ENCODE measurements at places on chromosomes 7 and 10.

DNA sequence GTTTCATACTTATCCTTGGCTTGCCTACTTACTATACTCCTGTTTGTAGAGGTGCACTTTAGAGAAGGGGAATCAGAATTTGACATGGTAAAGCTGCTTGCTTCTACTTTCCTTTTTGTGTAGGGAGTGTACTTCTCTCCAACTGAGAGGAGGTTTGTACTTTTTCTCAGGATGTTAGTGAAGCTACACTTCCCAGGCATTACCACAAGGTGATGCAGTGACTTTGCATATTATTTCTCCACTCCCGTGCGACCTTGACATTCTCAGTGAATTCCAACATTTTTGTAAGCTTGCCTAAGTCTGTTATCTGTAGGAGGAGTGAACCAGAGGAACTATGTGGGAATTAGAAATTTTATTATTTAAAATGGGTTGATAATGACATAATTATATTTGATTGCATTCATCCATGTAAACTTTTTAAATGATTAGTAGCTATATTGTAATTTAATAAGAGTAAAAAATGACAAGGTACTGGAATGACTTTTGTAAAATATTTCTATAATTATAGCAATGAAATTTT, 5.2 kb downstream of the TAX1BP1 start:
- DNase-seq, result peak; percentile 48

DNA sequence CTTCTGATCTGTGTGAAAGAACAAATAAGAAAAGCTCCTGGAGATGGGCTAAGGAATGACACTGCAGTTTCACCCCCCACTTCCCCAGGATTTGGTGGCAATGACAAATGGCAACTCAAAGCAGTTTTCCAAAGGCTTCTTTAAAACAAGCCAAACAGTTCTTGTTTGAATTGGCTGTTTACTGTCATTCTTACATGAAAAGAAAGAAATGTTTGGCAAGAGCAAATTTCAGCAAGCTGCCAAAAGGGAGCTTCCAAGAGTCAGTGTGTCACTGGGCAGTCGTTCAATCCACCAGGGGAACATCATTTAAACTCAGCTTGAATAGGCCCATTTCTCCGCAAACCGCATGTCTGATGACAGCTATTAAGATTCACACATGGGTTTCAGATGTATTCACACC, 119.0 kb upstream of the RHOBTB1 start:
- DNase-seq, result no peak

DNA sequence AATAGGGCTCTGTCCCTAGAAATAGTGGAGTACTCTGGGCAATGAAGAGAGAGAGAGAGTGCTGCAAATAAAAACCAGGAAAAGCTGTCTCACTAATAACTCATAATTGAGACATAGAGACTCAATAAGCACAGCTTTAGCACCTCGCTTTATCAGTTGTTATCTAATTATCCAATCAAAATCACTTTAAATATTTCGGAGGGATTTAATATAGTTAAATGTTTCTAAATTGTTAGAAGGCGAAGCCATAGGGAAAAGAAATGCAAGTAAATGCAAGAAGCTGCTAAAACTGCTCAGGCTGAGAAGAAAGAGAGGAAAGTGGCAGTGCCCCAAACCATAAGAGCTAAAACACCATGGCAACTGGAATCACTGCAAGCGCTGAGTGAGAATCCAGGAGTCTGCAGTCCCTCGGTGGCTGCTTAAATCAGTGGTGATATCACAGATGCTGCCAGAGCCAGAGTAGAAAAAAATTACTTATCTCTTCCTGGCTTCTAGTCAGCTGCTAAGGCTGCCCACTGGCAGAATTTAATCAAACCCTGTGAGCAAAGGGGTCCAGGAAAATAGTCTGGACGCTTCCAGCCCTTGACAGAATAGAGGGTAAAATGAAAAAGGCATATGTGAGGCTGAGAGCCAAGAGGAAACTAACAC, 150.4 kb upstream of the CHRM2 start:
- DNase-seq, result no peak

DNA sequence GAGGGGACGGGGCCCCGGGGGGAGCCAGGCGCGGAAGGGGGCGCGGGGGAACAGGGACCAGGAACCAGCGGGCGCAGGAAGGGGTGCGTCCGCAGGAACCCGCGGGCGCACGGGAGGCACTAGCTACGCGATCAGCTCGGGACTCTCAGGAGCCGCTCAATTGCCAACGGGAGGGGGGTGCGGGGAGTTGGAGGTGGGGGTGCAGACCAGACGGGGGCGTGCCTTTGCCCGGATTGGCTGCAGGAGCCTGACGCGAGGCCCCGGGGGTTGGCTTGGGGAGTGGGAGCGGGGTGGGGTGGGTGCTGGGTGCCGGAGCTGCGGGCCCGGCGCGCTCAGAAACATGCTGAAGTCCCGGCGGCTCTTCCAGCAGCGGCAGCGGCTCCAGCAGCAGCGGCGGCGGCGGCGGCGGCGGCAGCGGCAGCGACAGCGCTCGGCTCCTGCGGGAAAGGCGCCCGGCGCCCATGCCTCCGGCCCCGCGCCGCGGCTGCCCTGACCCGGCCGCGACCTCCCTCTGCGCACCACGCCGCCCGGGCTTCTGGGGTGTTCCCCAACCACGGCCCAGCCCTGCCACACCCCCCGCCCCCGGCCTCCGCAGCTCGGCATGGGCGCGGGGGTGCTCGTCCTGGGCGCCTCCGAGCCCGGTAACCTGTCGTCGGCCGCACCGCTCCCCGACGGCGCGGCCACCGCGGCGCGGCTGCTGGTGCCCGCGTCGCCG, at the start of gene ADRB1:
ADRB1 (plus strand) TSS at position 335 of the 715 bp plus-strand sequence; CDS start at position 602, 267 bp downstream.
- DNase-seq, result peak; percentile 53

DNA sequence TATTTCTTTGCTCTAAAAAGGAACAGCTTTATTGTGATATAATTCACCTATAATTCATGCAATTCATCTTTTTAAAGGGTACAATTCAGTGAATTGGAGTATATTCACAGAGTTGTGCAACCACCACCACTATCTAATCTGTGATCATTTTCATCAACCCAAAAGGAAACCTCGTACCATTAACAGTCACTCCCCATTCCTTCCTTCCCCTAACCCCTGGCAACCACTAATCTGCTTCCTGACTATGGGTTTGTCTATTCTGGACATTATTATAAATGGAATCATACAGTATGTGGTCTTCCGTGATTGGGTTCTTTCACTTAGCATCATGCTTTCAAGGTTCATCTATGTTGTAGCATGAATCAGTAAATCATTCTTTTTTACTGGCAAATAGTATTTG, 52.3 kb downstream of the MKI67 start:
- no peak for DNase-seq

GRCh38 chr10:127944256-127944655, 37.4 kb downstream of the PTPRE start:
- DNase-seq, result no peak

DNA sequence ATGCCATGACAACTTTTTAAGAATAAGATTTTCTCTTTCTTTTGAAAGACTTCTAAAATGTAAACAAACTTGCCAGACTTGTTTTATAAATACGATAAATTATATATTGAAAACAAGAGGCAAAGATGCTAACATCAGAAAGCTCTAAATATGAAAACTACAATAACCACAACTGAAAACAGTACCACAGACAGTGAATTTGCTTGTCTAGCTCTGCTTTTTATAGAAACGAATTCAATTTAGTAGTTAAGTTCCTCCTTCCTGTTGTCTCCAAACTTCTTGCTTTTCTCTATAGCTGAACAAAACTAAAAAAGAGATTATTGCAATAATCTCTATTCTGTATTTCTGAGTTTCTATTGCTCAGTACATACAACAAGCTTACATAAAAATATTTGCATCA, 147.4 kb downstream of the CALCR start:
- DNase-seq, result no peak

GRCh38 chr10:34670081-34670480, 145.0 kb downstream of the PARD3 start:
- no peak for DNase-seq

DNA sequence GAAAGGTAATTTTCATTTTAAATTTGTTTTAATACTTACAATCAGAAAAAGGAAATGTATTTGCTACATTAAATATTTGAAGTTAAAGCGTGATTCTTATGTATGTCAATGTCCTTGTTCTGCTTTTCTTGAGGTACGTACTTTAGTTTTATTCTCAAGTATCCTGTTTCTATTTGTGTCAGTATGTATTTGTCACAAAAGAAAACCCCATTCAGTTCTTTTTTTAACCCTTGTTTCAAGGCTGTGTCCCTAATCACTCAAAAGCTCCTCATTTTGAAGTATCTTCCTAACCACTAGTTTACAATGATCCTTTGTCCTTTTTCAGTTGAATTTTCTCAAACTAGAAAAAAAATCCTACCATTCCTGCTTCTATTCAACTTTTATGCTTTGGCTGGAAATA, 25.2 kb downstream of the NHLRC2 start:
- DNase-seq, result no peak

GRCh38 chr10:59126261-59126660, 50.2 kb upstream of the PHYHIPL start:
- no peak for DNase-seq

DNA sequence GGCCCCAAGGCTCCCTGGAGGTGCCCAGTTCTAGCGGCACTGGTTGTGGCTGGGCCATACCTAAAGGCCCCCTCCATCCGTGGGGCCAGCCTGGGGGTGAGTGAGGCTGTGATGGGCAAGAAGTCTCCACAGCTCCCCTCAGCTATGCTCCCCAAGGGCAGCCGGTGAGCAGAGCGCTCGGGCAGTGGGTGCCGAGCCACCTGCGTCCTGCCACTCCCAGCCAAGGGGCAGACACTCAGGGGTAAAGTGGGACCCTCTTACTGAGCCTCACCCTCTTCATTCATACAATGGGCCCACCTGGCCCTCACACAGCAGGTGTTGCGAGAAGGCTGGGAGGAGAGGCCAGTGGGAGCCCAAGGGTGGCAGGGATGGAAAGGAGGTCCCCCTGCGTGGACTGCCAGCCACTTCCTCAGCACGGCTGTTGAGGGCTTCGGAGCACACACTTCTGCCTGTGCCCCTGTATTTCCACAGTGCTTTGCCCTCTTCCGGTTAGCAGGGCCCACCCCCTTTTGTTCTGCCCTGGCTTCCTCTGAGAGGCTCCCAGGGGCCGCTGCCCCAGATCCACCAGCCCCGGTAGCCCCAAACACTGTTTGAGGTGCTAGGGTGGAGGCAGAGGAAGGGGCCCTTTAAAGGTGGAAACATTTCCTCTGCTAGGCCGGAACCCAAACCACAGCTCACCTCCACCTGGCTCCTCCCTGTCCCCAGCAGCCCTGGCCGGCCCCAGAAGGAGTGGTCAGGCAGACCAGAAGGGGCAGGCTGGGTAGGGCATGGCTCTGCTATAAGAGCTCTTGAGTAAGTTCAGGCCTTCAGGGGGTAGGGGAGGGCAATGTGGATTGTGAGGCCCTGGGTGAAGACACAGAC, 16.4 kb upstream of the C10orf105 start:
- no peak for DNase-seq

- no peak for DNase-seq
These were observed 83.3 kb downstream of the CPXM2 start for GRCh38 chr10:123808286-123808685.

- DNase-seq, result no peak
These were observed 73.8 kb downstream of the PRPF18 start for GRCh38 chr10:13660551-13660920.

DNA sequence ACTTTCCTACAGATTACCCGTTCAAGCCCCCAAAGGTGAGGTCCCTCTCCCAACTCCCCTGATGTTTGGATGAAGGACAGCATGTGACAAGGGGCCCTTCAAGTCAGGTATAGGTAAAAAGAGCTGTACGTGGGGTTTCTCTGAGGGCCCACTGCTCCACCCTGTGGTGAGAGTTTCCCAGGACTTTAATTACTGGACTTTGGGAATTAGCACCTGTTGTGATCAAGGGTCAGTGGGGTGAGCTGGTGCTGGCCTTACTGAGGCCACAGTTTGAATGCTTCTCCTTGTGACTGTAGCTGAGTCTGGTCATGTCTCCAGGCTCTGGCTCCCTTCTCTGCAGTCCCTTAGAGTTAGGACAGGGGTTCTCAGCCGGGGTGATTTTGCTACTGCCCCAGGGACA, 16.8 kb downstream of the UBE2D4 start:
- DNase-seq, result no peak

DNA sequence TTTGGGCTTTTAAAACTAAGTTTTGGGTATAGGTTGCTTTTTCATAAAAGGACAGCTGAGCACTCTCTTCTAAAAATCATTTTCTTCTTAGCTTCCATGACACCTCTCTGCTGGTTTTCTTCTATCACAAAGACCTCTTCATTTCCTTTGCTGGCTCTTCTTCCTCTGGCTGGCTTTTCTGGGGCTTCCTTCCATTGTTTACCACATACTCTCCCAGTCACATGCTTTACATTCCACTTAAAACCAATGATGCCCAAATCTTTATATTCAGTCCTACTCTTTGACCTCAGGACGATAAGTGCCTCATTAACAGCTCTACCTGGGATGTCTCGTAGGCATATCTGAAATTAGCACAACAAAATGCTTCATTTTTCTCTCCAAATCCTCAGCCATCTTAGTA, 26.8 kb downstream of the FAM133B start:
- DNase-seq, result no peak

DNA sequence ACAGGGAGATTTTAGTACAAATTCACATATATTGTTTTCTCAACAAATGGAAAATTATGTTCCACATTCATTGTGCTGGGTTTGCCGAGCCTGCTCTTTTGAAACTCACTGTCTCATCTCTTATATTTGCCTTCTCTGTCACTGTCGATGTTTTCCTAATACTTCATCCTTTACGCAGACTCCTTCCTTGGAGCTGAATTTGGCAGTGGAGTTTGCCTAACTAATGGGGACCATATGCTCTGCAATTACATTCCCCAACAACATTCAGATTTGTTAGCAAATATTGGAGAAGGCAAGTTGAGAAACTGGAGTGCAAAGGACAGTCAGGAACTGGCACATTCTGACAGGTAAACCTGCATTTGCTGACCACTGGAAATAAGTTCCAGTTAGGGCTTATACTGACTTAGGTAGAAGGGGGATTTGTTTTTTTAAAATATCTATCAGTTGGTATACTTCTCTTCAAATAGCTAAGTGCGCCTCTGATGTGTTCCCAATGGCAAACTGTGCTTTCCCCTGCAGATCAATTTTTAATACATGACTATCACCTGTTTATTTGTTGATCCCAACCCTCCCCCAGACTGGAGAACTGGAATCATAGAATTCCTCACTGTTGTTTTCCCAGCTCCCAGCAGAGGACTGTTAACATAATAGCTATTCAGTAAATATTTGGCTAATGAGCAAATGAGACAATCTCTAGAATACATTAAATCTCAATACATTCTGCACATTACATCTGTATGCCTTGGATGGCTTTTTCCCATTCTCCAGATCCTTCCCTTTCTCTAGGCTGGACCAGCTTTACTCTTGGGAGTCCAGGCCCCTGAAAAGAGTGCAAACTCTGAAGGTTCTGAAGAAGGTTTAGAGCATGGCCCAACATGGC, 769.3 kb downstream of the KCNMA1 start:
- DNase-seq, result no peak

DNA sequence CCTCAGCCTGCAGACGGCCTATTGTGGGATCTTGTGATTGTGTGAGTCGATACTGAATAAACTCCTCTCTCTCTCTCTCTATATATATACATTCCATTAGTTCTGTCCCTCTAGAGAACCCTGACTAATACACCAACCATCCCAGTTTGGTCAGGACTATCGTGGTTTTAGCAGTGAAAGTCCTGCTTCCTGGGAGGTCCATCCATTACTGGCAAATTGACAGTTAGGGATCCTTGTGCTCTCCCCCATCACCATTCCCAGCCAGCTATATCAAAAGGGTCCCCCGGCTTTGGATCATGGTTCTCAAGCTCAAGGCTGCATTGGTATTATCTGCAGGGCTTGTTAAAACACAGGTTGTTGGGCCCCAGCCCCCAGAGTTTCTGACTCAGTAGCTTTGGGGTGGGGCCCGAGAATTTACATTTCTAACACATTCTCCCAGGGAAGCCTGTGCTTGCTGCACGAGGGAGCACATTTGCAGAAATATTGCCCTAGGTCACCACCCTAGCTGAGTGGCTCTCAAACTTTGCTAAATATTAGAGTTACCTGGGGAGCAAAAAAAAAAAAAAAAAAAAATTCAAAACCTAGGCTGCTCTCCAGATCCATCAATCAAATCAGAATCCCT, 899.1 kb upstream of the AUTS2 start:
- DNase-seq, result no peak

All from HCT116 (cell line).